ENCODE measurements at places on chromosomes 12 and 14.
A peak's percentile ranks its signal among the peaks of the same experiment; 100 is the strongest.

GRCh38 chr12:58592475-58593207, 327.7 kb downstream of the LRIG3 start:
- DNase-seq = no peak

GRCh38 chr12:79161249-79161934, 296.8 kb downstream of the SYT1 start:
- DNase-seq = no peak

DNA sequence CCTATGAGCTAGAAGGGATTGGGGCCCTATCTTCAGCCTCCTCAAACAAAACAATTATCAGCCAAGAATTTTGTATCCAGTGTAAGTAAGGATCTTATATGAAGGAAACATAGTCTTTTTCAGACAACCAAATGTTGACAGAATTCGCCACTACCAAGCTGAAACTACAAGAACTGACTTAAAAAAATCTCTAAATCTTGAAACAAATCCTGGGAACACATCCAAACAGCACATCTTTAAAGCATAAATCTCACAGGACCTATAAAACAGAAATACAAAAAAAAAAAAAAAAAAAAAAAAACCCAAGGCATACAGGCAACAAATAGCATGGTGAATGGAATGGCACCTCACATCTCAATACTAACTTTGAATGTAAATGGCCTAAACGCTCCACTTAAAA, 41.3 kb upstream of the LMNTD1 start:
- DNase-seq = peak; percentile 34

- DNase-seq = no peak
These were observed 245.9 kb downstream of the FOXN3 start for GRCh38 chr14:89171168-89171567.

DNA sequence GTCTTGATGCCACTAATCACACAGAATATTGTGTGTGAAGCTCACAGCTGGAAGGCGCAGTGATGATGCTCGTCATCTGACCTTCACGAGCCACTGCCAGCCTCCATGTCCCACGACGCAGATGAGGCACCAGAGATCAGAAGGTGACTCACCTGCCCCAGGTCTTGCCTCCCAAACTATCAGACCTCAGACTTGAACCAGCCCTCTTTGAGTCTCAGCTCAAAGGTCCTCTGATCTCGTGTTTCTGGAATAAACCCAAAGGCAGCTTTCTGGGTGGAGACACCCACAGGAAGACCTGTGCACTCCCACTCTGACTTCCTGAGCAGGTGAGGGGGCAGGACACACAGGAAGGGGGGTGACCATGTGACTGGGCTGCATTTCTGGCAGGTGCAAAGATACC, 19.6 kb upstream of the CHGA start:
- no peak for DNase-seq

DNA sequence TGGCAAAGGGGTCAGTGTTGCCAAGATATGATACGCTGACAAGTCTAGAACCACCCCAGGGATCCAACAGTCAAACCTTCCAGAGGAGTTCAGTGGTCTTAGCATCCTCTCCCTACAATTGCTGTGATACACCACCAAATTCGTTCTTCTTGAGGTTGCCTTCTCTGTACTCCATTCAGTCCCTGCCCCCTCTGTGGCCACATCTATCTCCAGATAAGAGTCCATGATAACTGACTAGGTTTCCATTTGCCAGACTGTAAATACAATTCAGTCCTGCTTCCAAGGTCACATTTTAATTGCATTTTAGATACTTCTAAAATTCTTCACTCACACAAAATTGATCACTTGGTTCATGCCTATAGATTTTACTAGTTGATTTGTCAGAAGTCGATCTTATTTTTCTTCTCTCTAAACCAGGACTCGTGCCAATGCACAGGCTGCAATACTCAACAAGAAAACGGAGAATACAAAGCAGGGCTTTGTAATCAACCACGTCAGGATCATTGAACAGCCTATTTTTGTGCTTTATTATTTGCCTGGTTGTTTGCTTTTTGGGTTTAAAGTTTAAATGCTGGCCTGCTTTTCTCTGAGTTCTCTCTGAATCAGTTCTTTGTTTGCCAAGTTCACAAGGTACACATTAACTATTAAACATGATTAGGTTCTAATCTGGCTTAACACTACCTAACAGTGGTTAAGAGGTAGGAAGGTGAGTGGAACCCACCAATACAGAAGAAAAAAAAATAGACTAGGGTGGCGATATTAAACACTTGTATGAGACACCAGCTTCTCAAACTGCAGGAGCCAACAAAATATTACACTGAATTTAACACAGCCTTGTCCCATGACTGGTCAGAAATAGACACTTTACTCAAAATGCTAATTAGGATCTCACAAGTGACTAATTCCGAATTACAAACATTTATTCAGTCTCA, 5.3 kb upstream of the TSPAN8 start:
- no peak for DNase-seq

- no peak for DNase-seq
These were observed 67.8 kb upstream of the NAP1L1 start for GRCh38 chr12:76152181-76152807.

GRCh38 chr12:124904306-124905098, 9.9 kb downstream of the UBC start:
- DNase-seq = no peak

GRCh38 chr12:79515530-79515935, 175.2 kb downstream of the PAWR start:
- DNase-seq = no peak

- DNase-seq = peak; percentile 66
These were observed 57.9 kb upstream of the SLC38A2 start for GRCh38 chr12:46430340-46430948.

GRCh38 chr14:65079201-65079600, 23.1 kb downstream of the MAX start:
- no peak for DNase-seq

GRCh38 chr12:117361347-117361751, at the start of gene NOS1:
TSS of gene NOS1 (minus strand) at chr12:117361626. CDS start at chr12:117331069, 30,557 bp downstream.
- no peak for DNase-seq

GRCh38 chr14:69183735-69184134, 7.6 kb upstream of the EXD2 start:
- no peak for DNase-seq

- DNase-seq = no peak
These were observed 30.2 kb downstream of the PWP1 start for GRCh38 chr12:107715780-107716179.

DNA sequence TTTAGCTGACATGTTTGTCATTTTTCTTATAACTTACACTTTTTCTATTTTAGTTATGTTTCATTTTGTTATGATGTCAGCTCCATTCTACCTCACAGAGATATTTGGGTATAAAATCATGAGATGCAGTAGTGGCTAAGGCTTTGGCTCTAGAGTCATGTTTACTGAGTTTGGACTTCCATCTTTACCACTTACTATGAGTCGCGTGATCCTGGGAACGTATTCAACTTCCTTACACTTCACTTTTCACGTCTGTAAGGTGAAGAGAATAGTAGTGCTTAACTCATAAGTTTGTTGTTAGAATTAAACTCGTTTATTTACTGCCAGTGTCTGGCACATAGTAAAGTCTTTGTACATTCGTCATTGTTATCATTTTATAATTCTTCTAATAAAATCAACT, 126.3 kb downstream of the ERC1 start:
- no peak for DNase-seq

- no peak for DNase-seq
These were observed 24.2 kb downstream of the PARPBP start for GRCh38 chr12:102144221-102144620.

GRCh38 chr14:34374998-34375740, 86.9 kb downstream of the SPTSSA start:
- no peak for DNase-seq

DNA sequence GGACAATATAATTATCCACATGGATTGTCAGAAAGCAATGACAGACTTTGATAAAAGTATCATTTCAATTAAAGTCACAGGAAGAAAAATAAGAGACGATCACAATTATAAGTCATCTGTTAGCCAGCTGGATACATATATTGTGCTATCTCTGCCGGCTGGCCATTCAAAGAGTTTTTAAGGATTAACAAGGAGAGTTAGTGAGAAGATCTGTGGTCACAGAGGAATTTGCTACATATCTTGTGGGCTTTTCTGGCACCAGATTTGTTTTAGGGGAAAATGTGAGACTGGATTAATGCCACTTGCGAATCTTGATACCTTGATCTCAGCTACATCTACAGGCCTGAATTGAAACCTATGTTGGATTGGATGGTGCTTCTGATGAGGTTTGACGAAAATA, 90.9 kb upstream of the MANSC4 start:
- peak; percentile 92 for DNase-seq

Measured in fibroblast of skin of left quadriceps (primary cell).